ENCODE measurements at places on chromosomes 1 and 21.

DNA sequence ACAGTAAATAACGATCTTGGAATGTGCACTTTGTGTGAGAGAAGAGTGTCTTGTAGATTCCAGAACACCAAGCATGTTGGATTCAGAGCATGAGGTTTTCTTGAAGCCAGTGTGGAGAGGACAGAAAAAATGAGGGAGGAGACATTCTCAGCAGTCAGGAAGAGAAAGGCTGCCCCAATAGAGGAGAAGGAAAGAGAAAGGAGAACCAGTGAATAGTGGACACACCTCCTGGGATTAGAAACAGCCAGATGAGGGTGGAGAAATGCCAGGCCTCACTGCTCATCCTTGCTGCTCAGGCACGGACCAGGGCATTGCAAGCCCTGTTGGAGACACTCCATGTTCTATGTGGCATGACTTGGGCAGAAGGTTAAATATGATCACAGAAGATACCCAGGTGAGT, 69.0 kb upstream of the KAZN start:
- peak; percentile 33 for DNase-seq

DNA sequence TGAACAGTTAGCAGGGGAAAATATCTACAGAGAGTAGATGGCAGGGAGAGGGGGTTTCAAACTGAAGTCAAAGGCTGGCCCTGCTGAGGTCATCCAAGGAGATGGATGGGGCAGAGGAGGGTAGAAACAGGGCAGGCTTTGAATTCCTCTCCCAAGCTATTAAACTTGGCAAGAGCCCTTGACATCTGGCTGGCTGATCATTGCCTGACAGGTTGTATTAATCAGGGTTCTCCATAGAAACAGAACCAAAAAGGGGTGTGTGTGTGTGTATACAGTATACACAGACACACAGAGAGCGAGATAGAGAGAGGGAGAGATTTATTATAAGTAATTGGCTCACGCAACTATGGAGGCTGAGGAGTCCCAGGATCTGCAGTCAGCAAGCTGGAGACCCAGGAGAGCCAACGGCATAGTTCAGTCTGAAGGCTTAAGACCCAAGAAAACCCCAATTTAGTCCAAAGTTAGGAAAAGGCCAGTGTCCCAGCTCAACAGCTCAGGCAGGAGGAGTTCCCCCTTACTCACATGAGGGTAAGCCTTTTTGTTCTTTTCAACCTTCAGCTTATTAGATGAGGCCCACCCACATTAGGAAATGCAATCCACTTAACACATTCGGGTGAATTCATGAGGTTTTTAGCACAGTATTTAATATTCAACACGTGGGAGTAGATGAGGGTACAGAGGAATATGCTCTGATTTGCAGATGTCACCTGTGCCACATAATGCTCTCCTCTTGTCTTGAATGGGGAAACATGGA, 46.7 kb upstream of the HAO2 start:
- no peak for DNase-seq

GRCh38 chr1:52663716-52664115, 30.7 kb downstream of the SHISAL2A start:
- no peak for DNase-seq

- no peak for DNase-seq
These were observed 26.3 kb downstream of the CTNNBIP1 start for GRCh38 chr1:9883585-9884449.

DNA sequence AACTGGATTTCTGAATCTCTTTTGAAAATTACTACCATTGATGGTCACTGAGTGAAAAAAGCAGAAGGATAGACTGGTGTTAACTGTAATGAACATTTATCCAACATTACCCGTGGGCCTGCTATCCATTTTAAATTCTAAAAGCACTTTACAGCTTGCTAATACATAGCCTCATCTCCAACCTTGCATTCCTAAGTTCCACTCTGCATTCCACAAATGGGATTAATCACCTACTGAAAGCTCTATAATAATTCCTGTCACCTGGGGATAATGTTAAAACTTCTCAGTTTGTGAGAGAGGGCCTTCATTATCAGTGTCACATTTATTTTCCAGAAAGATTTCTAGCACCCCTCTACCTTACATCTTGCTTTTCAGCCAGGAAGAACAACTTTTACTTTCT, 38.2 kb downstream of the PTPRC start:
- no peak for DNase-seq

- DNase-seq = peak; percentile 73
These were observed 6.6 kb upstream of the NUP133 start for GRCh38 chr1:229514578-229515275.

Data from fibroblast of mammary gland (primary cell).